Stimulated activated CD8-positive, alpha-beta memory T cell treated with anti-CD3 and anti-CD28 coated beads, Interleukin-4, amount 100 ng/mL, for 1 hour (primary cell): ENCODE measurements at places on chromosomes 6 and 20.

GRCh38 chr20:35776513-35777101 lies 4.8 kb downstream of the PHF20 start:
- DNase-seq, result no peak

DNA sequence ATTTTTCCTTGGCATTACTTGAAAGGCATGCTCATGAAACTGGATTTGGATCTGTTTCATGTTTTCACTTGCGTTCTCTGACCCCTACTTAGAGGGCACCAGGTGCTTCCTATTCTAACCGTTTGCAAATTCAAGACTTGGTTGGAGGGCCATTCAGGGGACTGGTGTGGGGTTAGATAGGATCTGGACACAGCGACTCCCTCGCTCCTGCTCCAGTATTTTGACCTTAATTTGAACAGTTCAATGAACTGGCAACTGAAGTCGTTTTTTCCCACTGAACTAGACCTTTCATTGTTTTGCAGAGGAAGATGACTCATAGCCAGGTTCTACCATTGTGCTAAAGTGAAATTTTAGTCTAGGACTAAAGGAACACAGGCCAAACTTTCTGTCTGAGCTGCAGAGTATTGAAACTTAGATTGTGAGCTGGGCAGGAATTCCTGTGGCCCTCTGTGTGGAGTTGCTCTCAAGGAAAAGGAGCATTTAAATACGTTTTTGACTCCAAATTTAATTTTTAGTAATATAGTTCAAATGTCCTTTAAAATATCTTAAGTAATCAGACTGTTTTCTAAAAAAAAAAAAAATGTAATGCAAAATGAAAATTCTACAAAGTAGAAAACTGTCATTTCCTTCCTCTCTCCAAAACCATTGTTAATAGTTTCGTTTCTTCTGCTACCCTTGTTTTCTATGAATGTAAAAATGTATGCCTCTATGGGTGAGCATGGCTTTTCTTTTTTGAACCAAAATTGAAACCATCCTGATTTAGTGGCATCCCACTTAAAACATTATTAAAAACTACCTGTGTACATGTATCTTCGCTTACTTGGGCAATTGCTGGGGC lies 64.8 kb downstream of the UTRN start:
- no peak for DNase-seq

DNA sequence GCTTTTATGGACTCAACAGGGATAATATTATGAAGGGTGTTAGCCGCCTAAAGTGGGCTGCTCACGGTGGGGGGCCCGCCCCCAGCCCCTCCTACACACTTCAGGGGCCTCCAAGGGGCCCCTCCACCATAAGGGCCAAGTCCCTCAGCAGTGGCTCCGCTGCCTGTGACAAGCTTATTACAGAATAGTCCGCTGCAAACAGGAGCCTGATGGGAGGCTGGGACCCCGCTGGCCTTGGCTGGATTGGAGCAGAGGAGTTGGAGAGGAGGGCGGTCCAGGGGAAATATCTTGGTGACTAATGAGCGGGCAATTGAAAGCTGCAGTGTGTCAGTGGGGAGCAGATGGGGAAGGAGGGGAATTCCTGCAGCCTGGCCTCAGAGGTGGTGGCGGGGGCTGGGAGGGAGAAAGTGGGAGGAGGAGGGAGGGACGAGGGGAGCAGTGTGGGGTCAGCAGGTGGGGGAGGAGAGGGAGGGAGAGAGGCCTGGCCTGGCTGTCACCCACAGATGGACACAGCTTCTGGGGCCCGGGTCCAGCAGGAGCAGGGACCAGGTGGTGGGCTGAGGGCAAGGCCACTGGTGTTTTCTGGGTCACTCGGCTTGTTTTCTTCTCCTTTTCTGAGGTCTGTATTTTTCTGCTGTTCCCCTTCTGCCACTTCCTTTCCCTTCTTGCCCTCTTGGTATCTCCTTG lies 57.6 kb upstream of the FOXP4 start:
- DNase-seq, result no peak

- DNase-seq, result no peak
Measured at GRCh38 chr20:5657190-5657875, 92.9 kb upstream of the SHLD1 start.

- DNase-seq, result no peak
Measured at GRCh38 chr6:34680802-34681515, 15.6 kb downstream of the ILRUN start.

DNA sequence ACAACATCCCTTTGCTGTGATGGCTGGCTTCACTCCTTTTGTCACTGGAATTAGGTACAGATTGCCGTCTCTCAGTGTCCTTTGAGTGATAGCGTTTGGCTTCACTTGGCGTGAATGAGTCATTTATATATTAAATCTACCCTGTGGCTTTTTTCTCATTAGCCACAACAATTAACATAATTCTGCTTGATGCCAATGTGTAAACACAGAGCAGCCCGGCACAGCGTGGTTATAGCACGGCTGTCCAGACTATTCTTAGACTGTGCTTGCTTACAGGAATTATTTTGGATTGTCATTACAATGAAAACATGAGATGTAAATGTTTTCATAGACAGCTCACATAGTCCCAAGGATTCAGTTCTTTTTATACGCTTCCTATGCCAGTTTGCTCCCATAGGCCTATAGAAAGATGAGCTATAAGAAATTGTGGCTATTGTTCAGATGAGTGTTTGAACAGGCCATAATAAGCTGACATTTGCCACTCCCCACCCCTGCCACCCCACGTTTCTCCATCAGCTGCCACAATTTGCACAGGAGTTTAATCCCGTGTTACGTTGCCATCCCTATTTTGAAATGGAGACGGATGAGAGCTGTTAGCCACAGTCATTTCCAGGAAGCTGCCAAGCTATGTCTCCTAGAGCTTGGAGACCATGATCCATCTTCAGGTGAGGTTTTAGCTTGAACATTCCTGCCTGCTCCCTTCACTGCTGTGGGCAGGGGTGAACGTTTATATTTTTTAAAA lies 65.9 kb downstream of the PPP1R14C start:
- no peak for DNase-seq

GRCh38 chr20:46423342-46423741 lies 16.9 kb upstream of the ELMO2 start:
- no peak for DNase-seq

GRCh38 chr6:163793011-163793983 lies 378.8 kb downstream of the QKI start:
- DNase-seq, result no peak

DNA sequence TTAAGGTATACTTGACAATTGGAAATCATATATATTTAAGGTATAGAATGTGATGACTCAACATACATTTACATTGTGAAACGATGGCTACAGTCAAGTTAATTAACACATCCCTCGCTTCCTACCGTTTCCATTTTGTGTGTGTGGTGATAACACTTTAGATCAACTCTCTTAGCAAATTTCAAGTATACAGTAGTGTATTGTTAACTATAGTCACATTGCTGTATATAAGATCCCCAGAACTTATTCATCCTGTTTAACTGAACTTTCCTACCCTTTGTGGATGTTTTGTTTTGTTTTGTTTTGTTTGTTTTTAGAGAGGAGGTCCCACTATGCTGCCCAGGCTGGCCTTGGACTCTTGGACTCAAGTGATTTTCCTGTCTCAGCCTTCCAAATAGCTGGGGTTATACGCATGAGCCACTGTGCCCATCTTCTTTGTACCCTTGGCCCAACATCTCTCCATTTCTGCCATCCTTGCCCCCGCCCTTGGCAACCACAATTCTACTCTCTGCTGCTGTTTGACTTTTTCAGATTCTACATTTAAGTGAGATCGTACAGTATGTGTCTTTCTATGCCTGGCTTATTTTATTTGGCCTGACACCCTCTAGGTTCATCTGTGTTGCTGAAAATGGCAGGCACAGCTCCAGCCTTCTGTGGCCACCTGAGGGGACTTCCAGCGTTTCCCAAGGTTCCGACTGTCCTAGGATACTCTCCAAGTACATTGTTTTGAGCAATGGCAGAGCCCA lies 90.5 kb upstream of the SNX9 start:
- no peak for DNase-seq

DNA sequence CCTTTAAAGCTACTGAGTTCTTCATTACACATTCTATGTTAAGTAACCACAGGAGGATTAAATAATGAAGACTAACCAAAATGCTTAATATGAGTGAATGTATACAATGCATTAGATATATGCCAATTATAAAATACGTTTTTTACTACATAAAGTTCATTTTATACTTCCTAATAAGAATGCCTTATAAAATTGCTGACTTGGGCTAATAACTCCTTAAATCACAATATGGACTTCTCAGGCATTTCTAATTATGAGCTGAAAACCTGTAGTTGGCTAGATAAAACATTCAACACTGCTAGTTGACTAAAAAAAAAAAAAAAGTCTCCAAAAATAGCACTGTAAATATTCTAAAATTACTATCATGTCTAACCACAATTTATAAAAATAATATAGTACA lies 11.8 kb downstream of the MAN1A1 start:
- DNase-seq, result no peak

GRCh38 chr6:39808346-39808745 lies 16.2 kb downstream of the DAAM2 start:
- DNase-seq, result no peak

GRCh38 chr6:33431880-33432541 lies 12.1 kb downstream of the SYNGAP1 start:
- no peak for DNase-seq

GRCh38 chr6:15260099-15260821 lies 14.4 kb downstream of the JARID2 start:
- no peak for DNase-seq

- no peak for DNase-seq
Measured at GRCh38 chr6:169157197-169158148, 96.2 kb downstream of the THBS2 start.

- DNase-seq, result no peak
Measured at GRCh38 chr6:143839196-143839595, 3.9 kb upstream of the LTV1 start.

GRCh38 chr20:13220904-13221297 lies at the start of gene ISM1:
ISM1 (plus strand) TSS chr20:13221274; CDS start chr20:13221777, 503 bp downstream.
- DNase-seq, result no peak

DNA sequence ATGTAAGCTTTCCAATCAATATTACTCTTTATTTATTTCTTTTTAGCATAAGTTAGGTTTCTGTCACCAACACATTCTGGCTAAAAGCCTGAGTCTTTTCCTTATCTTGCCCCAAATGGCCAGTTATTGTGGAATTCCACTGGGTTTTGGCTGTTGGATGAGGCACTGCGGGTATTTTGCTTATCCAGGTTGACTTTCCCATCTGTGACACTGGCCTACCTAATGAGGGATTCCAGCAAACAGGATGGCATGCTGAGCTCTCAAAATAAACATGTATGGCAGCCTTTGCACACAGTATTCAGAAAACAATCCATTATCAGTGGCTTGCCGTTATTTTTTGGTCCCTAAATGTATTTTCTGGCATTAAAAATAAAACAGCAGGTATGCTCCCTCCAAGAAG lies 6.5 kb upstream of the RALGAPB start:
- no peak for DNase-seq

DNA sequence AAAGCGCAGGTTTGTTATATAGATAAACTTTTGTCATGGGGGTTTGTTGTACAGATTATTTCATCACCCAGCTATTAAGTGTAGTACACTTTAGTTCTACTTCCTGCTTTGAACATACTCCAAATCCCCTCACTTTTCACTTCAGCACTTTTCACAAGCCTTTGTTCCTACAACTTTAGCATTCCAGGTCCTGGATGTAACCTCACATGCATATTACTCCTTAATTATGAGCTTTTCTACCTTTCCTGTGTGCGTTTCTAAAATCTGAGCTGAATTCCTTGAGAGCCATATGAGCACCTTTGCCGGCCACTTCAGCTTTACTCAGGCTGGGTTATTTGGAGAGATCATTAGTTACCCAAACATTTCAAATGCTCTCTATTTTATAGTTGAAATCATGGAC lies 179.2 kb upstream of the TNFAIP3 start:
- no peak for DNase-seq

GRCh38 chr6:1789092-1789491 lies 179.4 kb downstream of the FOXC1 start:
- no peak for DNase-seq

DNA sequence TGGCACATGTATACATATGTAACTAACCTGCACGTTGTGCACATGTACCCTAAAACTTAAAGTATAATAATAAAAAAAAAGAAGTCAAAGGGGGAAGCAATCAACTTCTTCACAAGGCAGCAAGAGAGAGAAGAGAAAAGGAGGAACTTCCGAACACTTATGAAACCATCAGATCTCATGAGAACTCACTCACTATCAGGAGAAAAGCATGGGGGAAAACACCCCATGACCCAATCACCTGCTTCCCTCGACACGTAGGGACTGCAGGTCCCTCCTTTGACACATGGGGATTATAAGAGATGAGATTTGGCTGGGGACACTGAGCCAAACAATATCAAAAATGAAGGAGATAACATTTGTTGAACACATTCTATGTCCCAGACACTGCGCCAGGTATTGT lies 94.8 kb upstream of the PHACTR1 start:
- DNase-seq, result no peak

- no peak for DNase-seq
Measured at GRCh38 chr6:159955945-159956361, 12.9 kb upstream of the IGF2R start.

DNA sequence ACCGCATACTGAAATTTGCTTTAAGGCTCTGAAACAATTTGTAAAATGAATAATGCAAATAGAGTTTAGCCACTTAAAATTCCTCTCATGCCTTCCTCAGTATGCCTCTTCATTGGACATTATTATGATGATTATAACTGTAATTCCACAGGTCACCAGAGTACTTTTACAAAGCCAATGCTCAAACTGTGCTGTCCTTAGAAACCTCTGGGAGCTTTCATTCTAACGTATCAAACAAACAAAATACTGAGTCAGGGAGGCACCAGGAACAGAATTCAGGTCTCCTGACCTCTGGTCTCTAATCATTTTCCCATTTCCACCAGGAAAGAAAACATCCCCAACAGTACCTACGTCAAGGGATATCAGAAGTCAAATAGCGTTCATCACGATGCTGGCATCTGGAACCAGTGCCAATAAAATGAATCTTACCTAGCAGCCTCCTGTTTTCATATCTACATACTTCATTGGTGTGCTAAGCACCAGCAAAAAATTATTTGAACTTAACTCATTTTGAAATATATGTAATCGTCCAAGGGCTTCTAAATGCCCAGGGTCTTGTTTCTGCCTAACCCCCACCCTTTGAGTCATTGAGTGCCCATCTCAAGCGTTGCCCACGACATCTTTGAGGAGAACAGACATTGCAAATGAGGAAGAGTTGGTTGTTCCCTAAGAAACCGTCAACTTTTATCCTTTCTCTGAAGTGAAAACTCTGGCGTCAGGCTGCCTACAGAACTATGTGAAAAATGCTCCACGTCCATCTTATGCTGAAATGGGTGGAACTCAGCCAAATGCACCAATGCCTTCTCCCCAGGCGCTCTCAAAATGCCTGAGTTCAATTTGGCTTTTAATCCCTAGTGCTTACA lies 37.9 kb downstream of the NEDD9 start:
- DNase-seq, result no peak
